ENCODE measurements at places on chromosomes 4 and X.
A peak's percentile ranks its signal among the peaks of the same experiment; 100 is the strongest.

DNA sequence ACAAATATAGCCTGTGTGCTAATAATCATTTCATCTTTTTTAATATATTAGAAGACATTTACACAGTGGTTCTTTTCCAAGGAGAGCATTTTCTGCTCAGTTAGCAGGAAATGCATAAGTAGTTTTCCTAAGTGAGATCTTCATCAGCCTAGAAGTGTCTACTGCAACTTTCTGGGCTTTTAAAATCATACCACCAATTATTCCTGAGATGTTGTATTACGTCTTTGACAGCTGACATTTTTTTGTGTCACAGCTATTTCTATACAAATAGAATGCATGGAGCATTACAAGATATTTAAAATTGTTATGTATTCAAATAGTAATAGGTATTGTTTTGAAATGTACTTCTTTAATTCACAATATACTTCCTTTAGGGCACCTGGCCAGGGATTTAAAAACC is 158.0 kb downstream of the GRID2 start:
- no peak for DNase-seq

GRCh38 chrX:6683353-6683752 is 148.4 kb upstream of the VCX3A start:
- DNase-seq = no peak

GRCh38 chr4:101695176-101695575 is 95.4 kb upstream of the BANK1 start:
- no peak for DNase-seq

- no peak for DNase-seq
These were observed 277.3 kb downstream of the CHIC1 start for GRCh38 chrX:73840120-73840924.

GRCh38 chr4:24473309-24473721 is 111.0 kb downstream of the DHX15 start:
- peak; percentile 16 for DNase-seq

DNA sequence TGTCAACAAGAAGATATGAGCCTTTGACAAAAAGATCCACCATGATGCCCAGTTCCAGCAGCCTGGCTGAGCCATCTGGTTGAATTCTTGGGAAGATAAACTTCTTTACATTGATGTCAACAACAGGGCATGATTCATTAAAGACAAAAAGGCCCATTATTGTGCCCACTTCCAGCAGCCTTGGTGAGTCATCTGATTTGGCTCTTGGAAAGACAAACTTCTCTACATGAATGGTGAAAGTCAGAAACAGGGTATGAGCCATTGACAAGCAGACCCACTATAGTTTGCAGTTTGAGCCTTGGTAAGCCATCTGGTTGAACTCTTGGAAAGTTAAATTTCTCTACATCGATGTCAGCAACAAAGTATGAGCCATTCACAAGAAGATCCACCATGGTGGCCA is 4.1 kb upstream of the CSF2RA start:
- no peak for DNase-seq

GRCh38 chrX:19748896-19749680 is 138.3 kb downstream of the SH3KBP1 start:
- no peak for DNase-seq

DNA sequence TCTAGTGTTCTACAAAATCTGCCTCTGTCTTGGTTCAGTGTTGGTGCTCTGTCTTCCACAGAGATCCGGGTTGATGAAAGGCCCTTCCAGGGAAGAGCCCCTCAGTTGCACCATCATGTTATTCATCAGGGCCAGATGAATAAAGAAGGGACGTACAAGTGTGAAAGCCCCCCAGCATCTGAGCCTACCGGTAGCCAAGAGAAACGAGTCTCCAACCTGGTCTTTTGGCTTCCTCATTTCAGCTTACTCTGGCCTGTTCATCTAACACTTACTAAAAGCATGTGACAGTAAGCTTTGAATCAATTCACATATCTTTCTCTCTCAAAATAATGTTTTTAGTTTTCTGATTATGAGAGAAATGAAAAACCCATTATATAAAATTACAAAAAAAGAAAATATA is 19.2 kb downstream of the MEPE start:
- no peak for DNase-seq

GRCh38 chr4:181619651-181620050 is 623.6 kb upstream of the TENM3 start:
- no peak for DNase-seq

GRCh38 chr4:133865612-133866327 is 335.8 kb downstream of the PABPC4L start:
- peak; percentile 43 for DNase-seq

DNA sequence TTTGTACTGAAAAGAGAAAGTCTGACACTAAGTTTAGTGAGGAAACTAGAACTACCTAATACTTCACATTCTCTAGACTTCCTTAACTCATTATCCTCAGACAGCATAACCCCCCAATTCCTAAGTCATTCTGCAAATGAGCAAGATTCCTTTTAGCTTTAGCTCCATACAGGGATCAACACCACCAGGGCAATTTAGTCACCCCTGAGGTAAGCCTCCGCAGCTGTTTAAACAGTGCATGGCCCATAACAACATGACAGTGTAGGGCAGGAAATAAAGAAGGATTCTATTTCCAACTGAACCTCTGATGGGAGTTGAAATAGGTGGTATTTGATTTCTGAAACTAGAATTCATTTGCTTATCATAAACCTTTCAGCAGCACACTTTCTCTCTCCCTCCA is 112.8 kb upstream of the DKK2 start:
- DNase-seq = no peak

DNA sequence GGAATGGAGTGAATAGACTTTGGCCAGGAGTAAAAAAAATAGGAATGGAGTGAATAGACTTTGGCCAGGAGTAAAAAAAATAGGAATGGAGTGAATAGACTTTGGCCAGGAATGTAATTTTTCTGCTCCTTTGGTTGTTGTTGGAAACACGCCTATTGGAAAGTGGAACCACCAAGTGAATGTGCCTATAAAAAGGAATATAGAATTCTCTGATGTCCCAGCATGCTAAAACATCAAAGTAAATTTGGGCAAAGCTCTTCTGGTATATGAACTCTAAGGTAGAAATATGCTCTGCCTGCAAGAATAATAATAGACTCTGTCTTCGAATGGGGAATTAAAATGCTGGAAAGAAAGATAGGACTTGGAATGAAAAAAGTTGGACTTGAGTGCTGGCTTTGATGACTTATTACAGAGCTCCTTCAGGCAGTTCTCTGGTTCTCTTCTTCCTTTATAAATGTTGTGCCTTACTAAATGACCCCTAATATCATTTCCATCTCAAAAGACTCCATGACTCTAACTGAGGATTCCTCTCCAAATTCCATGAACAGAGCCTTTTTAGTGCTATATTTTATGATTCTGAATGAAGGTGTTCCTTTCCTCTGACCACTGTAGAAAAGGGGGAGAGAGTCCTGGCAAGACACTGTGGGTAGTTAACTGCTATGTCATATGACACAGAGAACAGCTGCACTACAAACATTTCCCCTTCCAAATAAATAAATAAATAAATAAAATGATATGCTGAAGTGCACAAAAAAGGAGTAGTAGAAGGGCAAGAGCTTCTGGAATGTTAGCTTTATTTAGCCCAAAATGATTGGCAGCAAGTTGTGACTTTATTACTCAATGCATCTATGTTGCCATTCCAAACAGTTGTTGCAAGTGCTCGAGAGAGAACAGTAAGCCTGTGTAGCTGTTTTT is 13.5 kb upstream of the GBA3 start:
- no peak for DNase-seq

GRCh38 chr4:114601304-114602052 is 2.9 kb downstream of the UGT8 start:
- no peak for DNase-seq

GRCh38 chr4:56540826-56541225 is 35.2 kb downstream of the ARL9 start:
- DNase-seq = no peak

- no peak for DNase-seq
These were observed 15.8 kb upstream of the SLC25A4 start for GRCh38 chr4:185127021-185127925.

DNA sequence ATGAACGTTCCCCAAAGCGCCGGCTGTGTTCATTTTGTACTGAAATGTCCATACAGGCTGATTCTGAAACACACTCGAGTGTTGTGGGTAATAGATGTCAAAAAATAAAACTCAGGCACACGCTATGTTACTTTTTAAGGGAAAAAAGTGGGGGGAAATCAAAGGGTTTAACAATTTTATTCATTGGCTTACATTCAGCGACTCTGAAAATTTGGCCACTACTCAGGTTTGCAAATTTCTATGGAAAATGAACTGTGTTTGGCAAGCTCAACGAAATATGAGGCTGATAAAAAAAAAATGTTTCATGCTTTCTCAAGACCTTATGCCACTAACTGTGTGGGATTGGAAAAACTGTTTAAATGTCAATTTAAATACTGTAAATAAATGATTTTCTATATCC is 18.5 kb downstream of the AMELX start:
- DNase-seq = no peak

DNA sequence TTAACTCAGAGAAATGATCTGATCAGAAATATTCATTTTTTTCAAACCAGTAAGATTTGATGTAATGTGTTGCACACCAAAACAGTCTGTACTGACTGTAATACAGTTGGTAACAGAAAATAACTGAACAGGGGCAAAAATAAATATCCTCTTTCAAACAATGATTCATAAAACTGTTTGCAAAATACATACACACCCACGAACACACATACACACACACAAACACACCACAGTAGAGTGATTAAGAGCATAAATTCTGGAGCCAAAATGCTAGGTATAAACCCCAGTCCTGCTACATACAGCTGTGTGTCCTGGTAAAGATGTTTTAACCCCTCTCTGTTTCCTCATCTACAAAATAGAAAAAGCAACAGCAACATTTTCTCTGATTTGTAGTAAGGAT is 376.6 kb downstream of the PDGFC start:
- DNase-seq = no peak

DNA sequence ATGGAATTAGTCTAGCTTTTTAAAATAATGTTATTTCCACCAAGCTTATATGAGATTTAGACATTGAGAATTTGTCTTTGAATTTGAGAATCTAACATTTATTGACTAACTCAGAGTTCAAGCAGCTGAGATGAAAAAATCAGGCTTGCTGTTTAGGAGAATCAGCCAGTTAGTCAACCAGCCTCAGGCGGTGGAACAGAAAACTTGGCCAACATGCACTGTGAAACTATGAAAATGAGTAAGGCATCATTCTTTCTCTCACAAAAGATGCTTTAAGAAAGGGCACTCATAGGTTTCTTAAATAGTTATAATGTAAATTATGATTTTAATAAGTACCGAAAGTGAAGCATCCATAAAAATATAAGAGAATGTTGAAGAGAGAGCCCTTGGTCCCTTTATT is 84.2 kb downstream of the NFKB1 start:
- DNase-seq = no peak

- DNase-seq = no peak
These were observed 54.1 kb upstream of the AP1S2 start for GRCh38 chrX:15908603-15909290.

DNA sequence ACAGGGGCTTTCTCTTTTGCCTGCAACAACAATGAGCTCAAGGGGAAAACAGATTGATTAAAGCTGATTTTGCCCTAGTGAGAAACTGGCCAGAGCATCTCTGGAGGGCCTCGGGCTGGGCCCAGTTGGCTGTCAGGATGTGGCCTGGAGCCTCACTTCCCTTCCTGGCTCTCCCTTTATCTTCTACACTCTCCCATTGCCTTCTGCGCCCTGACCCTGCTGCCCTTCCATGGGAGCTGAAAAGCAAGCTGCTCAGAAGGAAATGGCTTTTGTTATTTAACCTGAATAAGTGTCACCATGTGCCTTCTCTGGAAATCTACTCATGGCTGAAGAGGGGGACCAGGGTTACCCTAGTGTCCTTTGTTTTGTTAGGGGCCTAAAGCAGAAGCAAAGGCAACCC is 43.8 kb downstream of the NHSL2 start:
- DNase-seq = no peak

Data from adrenal gland (tissue), 19 donors.